ENCODE measurements at places on chromosomes 2 and 18.

- DNase-seq, result no peak
These were observed 129.0 kb upstream of the MYCN start for GRCh38 chr2:15811367-15811766.

DNA sequence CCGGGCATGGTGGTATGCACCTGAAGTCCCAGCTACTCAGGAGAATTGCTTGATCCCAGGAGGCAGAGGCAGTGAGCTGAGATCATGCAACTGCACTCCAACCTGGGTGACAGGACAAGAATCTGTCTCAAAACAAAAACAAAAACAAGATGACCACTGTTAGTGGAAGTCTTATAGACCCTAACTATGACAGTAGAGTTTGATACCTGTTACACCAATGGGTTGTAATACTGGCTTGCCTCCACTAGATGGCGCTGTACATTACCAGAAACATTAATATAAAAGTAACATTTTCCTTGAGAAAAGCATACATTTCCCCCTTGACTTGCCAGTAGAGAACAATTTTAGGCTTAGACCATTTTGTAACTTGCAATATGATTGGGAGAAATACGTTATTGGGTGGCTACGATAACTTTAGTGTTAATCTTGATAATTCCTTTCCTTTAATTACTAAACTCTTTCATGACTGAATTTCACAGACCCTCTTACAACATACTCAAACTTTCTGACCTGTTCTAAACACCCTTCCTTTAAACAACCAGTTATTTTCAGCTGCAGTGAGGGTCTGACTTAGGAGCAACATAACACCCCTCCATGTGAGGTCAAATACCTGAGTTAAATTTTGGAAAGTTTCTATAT, 19.5 kb downstream of the SLC25A52 start:
- peak; percentile 21 for DNase-seq

DNA sequence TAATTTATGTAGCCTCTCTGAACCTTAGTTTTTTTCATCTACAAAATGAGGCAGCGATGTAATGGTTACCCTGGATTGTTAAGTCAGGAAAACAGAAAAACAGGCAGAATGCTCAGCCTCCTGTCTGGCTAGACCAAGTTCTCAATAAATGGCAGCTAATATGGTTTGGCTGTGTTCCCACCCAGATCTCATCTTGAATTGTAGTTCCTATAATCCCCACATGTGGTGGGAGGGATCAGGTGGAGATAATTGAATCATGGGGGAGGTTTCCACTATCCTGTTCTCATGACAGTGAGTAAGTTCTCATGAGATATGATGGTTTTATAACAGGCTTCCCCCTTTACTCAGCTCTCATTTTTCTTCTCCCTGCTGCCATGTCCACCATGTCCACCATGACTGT, 220.0 kb downstream of the CMPK2 start:
- DNase-seq, result no peak

- DNase-seq, result no peak
These were observed 127.0 kb downstream of the INHBB start for GRCh38 chr2:120472891-120473309.

DNA sequence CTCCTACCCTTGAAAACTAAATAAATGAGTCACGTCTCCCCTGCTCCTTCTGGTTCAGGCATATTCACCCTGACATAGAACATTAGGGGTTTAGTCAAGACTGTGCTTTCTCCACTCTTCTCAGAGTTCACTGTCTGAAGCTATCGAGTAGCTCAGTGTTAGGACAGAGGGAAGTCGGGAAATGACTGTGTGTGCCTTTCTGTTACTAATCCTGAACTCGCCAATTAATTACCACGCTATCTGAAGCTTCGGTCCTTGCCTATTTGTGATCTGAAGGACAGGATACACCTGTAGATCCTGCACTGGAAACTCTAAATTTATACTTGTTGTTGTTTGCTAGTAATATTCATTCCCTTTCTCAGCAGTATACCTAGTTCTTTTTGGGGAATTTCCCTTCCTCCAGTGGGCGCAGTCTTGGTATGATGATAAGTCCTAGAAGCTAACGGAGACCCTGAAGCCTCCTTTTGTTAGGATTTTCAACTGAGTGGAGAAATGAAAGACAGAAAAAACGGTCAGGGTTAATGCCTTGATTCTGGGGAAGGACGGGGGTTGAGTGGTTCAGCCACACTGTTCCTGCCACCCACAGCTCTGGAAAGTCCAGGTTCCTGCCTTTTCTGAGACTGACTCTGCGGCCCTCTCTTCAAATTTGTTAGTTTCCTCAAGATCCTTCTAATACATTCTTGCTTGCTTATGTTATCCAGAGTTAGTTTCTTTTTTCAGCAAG, 218.0 kb downstream of the DLGAP1 start:
- DNase-seq, result no peak

DNA sequence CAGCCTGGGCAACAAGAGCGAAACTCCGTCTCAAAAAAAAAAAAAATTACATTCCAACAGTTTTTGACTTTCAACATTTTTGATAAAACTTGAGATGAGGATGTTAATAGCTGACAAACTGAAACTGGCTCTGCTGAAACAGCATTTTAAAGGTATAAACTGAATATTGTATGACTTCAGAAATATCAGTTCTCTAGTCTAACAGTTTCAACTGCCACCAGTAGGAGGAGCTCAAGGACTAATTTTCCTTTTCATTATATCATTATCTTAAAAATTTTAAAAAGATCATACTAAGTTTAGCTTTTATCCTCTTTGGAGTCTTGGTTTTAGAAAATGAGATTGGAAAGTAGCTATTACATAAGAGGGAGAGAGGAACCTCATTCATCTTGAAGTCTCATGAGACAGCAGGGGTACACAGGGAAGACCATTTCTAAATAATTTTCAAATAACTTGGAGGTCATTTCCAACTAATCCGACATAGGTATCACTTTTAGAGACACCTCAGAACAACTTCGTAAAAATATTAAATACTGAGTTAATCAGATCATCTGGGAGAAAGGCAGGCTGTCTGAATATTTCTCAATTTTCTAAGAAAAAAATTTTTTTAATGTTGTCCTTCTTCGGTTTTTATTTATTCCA, 37.6 kb upstream of the MCM6 start:
- DNase-seq, result no peak

DNA sequence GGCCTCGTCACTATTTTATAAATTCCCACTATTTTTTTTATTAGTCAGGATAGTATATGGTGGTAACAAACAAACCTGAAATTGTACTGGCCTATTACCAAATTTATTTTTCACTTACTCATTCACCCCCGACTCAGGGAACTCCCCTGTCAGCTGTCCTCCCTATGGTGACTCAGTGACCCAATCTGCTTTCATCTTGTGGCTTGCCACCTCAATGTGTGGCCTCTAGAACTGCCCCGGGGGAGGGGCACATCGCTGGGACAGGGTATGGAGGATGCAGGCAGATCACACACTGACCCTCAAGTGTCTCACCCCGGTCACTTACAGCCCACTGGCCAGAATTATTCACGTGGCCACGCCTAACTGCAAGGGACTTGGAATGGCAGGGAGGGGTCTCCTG, 71.6 kb downstream of the ACTR2 start:
- DNase-seq, result peak; percentile 52

DNA sequence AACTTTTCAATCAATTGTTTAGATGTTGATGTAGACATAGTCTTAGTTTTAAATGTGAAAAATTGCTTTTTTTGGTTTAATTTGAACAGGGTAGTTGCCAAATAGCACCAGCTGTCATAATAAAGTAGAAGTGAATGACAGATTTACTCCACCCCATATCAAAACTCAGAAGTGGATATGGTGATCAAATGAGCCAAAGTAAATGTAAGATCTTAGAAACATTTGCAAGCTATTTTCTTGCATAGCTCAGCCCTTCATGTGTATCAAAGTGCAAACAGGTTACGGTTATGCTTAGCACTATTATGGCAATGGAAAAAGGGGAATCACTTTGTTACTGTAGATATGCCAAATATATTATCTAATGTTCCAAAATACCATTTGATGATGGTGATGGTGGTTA, 540.9 kb upstream of the NRP2 start:
- DNase-seq, result no peak

GRCh38 chr2:118148133-118148532, 59.9 kb downstream of the INSIG2 start:
- no peak for DNase-seq

DNA sequence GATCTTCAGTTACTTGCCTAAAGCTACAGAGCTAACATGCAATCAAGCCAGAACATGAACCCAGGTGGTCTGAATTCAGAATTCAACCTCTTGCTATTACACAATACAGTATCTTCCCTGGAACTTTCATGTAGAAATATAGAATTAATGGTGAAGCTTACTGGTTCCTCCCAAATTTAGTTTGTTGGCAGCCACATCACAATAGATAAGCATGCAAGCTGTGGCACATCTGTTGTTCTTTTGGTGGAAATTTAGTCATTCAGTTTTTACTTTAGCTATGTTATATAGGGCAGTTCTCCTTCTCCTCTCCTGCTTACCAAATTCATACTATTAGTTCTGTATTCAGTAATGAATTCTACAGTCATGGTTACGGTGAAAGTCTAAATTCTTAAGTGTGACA, 101.0 kb upstream of the RNF152 start:
- no peak for DNase-seq

GRCh38 chr2:105279126-105279525, 37.6 kb downstream of the GPR45 start:
- no peak for DNase-seq

DNA sequence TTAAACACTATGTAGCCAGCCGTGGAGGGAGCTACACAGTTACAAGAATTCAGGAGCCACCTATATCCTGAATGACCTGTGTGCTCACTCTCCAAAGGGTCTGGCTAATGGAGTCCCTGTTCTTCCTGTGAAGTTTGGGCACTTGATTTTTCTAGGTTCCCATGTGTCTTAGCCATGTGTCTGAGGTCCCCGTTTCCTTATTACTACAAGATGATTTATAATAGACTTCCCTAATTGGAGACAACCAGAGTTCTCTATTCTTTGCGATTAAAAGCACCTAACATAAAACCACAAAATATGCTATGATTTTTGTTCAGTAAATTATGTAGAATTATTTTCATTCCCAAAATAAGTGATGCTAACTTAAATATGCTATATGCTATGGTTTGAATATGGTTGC, 83.4 kb downstream of the PDK1 start:
- no peak for DNase-seq

DNA sequence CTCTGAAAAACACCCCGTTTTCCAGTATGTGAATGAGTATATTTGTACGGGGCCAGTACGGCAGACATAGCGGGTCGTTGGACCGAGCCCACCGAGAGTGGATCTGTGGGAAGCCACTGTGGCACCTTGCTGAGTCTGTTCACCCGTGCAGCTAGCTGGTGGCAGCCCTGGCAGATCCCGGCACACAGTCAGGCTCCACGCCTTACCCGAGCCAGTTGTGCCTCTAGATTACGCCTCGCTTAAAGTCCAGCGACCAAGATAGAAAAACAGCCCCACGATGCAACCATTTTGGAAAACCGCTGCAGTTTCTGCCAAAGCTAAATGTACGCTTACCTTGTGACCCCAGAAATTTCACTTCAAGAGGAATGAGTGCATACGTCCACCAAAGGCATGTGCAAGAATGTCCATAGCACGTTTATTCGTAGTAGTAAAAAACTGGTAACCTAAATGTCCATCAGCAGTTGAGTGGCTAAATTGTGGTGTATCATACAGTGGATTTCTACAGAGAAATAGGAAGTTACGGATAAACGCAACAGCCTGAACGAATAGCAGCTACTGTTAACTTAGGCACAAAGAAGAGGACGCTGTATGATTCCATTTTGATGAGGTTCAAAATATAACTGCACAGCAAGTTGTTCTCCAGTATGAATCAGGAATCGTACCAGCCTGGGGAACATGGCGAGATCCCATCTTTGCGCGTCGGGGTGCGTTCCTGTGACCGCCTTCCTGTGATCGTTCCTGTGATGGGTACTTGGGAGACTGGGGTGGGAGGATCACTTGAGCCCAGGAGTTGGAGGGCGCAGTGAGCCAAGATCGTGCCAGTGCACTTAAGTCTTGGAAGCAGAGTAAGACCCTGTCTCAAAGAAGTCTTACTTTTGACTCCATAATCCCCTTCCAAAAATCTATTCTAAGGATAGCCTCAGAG, 688 bp upstream of the WDR33 start:
- DNase-seq, result no peak

GRCh38 chr2:107263628-107264027, 377.7 kb upstream of the ST6GAL2 start:
- DNase-seq, result no peak

DNA sequence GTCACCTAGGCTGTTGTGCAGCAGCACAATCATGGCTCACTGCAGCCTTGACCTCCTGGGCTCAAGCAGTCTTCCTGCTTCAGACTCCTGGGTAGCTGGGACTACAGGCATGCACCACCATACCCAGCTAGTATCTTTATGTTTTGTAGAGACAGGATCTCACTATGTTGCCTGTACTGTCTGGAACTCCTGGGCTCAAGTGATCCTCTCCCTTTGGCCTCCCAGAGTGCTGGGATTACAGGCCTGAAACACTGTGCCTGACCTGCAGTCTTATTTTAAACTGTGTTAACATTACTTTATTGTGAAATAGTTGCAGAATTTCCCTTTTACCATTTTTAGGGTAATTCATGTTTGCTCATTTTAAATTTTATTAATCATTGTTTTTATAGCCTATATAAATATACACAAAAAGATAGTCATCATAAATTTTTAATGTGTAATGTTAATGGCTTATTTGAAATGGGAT, 24.6 kb downstream of the EML4 start:
- DNase-seq, result no peak

DNA sequence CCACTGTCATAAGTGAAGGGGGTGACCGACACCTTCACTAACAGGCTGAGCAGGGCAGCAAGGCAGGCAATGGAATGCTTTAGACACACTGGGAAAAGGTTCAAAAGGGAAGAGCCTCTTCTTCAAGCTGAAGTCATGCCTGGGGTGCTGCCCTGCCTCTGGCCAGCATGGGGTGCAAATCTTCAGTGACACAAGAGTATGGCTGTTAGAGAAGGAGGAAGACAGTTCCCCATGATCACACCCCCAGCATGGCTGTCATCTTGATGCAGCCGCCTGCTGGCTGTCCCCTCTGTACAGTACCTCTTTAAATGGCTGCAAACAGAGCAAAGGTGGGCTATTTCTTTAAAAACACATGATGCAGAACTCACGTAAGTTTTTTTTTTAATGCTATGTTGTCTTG, 71.9 kb downstream of the INPP4A start:
- no peak for DNase-seq

DNA sequence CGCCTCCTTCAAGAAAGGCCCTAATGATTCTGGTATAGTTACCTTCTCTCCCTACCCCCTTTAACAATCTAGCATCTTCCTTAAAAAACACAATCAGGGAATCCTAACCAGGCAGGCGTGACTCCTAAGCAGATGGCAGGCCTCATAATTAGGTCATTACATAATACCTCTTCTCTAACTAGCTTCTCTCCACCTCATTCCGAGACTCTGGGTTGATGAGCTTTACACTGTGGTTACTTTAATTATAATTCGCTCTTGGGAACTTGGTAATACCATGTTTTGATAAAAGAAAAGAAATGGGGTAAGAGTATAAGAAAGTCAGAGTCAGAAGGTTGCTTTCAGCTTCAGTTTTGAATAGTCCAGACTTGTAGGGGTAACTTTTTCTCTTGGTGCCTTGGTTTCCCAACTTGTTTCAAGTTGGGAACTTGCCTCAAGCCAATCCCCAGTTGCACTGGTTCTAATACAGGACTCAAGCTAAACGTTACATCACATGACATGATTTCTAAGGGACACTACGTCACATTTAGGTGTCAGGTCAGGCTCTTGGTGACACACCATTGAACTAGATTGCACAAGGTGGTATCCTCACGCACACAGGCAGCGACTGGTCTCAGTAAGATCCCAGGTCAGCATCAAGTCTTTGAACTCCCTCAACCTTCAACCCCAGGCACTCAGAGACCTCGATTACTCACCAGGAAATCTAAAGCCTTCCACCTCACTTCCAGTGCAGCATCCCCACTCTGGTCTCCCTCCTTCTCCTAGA, 59.2 kb downstream of the AAK1 start:
- DNase-seq, result no peak

Measured in stimulated activated CD8-positive, alpha-beta memory T cell treated with anti-CD3 and anti-CD28 coated beads, Interleukin-2, amount 100 ng/mL, for 48 hours (primary cell).